Activated T-helper 1 cell treated with anti-CD3 and anti-CD28 coated beads, Interleukin-12 subunit alpha, Interleukin-12 subunit beta, Interleukin-2, Interleukin-4 antibody, amounts not matched to agents 30 ng/mL and 10 ng/mL and 1 ng/mL, durations not matched to agents 14 hours and 24 hours and 36 hours (primary cell): ENCODE measurements at places on chromosomes 4 and X.
A peak's percentile ranks its signal among the peaks of the same experiment; 100 is the strongest.

- DNase-seq, result no peak
Observed at GRCh38 chrX:39214387-39215126, 413.3 kb downstream of the MID1IP1 start.

- no peak for DNase-seq
Observed at GRCh38 chr4:123624959-123625358, 228.4 kb downstream of the SPRY1 start.

- DNase-seq, result no peak
Observed at GRCh38 chr4:175891851-175892250, 79.8 kb upstream of the GPM6A start.

GRCh38 chrX:124211312-124211942 is 121.0 kb upstream of the TEX13D start:
- peak; percentile 3 for DNase-seq

- peak; percentile 74 for DNase-seq
Observed at GRCh38 chr4:7103031-7103606, 35.3 kb upstream of the GRPEL1 start.

DNA sequence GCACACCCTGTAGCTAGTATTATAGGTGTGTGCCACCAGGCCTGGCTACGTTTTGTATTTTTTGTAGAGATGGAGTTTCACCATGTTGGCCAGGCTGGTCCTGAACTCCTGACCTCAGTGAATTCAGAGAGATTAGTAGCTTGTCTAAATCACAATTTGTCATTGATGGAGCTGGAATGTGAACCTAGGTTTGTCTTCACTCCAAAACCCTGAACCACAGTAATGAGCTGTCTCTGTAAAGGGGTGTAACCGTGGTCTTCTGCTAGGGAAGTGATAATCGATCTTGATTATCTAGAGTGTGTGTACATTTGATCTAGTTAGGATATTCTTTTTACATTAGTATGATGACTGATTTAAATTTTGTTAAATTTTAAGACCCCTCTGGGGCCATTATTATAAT is 8.3 kb downstream of the ARHGAP10 start:
- DNase-seq, result no peak

DNA sequence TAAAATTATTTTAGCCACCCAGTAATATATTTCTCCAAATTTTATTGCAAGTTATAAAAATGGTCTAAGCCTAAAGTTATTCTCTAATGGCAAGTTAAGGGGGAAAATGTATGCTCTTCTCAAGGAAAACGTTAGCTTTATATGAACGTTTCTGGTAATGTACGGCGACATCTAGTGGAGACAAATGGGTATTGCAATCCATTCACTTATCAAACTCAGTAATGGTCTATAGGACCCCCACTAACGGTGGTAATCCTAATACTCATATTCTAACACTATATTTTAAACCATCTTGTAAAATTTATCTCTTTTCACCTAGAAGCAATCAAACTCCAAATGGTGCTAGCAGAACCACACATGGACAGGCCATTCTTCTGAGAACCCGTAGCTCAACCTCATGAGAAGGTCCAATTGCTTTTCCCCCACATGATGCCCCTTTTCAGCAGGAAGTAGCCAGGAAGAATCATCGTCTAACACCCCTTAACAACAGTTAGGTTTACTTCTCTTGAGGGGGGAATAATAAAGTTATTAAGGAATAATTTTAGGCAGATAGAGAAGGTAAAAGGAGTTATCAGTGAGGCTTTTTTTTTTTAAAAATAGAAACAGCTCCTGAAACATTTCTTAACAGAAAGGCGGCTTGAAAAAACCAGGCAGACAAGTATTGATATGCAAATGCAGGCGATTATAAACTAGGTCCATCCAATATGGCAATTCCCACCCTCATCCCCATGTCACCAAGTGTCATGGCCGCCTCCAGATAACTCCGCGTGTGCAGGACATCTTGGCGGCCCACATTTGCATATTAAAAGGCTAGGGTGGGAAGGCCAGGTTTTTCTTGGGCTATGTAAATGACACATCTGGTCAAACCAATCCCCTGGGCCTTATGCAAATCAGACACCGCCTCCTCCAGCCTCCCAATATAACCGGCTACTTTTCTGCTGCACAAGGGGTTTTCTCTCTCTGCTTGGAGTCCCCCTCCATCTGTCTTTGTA is 35.0 kb downstream of the NUDT11 start:
- DNase-seq, result no peak

- no peak for DNase-seq
Observed at GRCh38 chrX:130645955-130646583, 244.3 kb downstream of the RBMX2 start.

DNA sequence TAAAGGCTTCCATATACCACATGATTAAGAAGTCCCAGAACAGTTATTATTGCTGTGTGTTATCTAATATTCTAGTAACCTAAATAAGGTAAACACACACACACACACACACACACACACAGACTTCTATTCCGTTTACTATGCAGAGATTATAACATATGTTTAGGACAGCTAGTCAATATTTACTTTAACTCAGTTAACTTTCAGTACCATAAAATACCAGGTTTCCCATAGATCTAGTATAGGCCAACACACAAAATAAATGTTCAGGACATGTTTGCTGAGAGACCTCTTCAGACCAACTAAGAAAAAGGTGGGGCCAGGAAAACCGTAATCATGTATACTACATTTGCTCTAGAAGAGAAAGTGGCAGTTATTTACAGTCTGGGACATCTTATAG is 365.5 kb downstream of the KLHL13 start:
- DNase-seq, result no peak

GRCh38 chr4:83974111-83974780 is 438.3 kb downstream of the GPAT3 start:
- DNase-seq, result no peak

GRCh38 chr4:8336412-8337075 is 67.0 kb downstream of the HTRA3 start:
- no peak for DNase-seq

- DNase-seq, result no peak
Observed at GRCh38 chr4:17763416-17763815, 18.0 kb downstream of the FAM184B start.

DNA sequence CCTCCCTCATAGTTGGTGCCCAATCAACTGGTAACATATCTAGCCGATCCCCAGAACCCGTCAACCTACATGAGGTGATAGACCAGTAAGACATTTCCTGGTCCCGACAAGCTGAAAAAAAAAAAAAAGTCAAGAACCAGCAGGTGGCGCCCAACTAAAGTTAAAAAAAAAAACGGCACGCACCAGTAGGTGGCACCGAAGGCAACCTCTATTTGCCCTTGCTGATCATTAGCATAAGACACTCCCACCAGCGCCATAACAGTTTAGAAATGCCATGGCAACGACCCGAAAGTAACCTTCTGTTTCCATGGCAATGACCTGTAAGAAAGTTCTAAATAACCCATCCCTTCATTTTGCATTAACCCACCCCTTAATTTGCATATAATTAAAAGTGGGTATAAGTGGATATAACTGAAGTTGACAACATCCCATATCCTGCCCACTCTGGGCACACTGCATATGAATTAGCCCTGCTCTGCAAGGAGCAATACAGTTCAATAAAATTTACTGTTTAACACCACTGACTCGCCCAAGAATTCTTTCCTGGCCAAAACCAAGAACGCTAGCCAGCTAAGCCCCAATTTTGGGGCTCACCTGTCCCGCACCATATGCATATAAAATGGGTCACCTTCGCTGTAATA is 83.9 kb upstream of the SPANXB1 start:
- peak; percentile 14 for DNase-seq

DNA sequence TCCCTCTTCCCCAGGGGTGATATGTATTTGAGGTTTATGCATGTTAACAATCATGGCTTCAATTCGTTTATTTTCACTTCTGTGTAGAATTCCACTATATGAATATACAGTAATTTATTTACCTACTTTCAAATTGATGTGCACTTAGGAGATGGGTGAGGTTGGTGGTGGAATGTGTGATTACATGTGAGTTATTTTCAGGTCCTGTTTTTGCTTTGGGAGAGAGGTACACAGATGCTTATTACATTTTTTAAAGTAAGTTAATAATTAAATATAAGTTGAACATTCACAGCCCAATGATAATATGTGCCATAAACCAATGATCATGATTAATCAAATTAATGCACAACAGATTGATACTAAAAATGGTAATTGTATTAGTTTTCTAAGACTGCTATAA is 79.5 kb downstream of the SPRY1 start:
- DNase-seq, result no peak

DNA sequence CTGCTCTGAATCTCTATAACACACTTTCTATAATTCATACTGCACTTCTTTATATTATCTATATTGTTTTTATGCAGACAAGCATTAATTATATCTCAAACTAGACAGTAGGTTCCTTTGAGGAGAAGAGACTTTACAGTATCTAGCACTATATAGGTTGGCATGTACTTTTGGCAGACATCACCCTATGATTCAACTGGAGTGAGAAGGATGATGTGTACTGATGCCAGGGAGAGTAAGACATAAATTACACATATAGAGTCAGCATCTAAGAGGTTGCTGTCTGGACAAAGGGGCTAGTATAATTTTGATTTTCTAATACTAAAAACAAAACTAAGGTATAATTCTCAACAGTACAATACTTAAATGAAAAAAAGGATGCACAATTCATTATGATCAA is 5.1 kb upstream of the RBM41 start:
- DNase-seq, result no peak

DNA sequence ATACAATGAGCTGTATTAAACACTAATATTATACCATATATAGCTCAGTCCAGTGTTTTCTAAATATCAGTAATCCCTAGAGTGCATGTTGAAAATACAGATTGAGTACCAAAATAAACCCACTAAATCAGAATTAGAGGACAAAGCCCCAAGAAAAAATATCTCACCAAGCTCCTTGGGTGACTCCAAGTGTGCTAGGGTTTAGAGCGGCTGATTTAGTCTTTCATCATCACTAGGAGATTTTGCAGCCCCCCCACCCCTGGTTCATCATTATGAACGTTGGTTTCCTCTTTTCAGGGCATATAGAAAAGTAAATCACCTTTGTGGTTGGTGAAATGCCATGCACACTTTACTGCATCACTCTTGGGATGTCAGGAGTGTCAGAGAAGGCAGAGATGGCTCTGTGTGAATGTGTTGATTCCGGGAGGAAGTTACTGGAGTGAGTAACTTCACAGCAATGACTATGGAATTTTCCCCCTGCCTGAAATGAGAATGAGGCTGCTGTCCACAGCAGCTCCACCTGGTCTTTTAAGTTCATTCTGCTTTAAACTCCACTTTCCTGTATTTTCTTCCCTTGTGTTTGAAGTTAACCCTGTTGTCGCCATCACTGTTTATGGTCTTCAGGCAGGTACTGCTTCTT is 25.2 kb upstream of the ANAPC4 start:
- DNase-seq, result no peak

GRCh38 chr4:60562334-60562733 is 637.8 kb upstream of the ADGRL3 start:
- DNase-seq, result no peak

- no peak for DNase-seq
Observed at GRCh38 chr4:74189331-74190043, 31.6 kb downstream of the MTHFD2L start.

DNA sequence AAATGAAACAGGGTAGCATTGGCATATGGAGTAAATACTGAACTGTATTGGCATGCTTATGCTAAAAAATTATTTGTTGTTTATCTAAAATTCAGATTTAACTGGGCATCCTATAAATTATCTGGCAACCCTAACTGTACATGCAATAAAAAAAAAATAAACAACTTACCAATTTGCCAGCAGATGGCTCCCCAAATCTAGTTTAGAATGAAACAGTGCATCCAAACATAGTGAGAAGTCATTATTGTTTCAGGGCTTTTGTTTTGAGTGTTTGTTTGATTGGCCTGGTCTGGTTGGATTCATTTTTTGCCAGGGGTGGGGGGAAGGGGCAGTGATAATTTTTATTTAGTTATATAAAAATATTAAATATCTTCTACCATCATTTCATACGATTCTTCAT is 12.8 kb upstream of the NSUN7 start:
- no peak for DNase-seq

GRCh38 chr4:71338846-71339593 is at the start of gene SLC4A4:
Gene SLC4A4, plus strand, starts transcription at chr4:71339020.
- peak; percentile 2 for DNase-seq

DNA sequence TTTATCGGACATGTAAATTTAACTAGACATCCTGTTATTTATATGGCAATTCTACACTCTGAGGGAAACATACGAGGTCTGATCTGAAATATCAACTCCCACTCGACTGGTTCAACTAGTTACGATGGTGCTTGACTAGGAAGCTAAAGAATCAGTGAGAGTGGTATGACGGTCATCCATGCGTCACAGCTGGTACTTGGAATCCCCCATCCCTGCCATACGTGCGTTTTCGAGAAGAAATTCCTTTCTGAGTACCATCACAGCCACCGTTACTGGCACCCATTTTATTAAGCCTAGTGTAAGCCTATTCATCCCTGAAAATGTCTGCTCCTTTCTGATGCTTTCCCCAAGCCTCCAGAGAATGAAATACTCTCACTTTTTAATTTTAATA is 695 bp upstream of the PIGA start:
- DNase-seq, result peak; percentile 14

DNA sequence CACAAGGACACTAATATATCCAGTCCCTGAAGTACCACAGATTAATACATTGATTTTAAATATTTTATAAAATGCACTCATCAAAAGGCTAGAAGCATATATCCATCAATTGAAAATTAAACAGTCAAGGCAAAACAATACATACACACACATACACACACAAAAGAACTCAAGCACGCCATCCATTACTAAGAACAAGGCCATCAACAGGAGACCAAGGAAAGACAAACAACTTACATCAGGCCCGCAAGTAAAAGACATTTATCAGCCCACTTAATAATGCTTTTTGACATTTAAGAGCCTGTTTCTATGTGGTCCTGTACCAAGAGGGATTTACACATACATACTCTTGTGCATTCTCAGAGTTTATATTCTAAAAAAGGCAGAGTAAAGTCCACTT is 50.0 kb upstream of the ZNF827 start:
- DNase-seq, result no peak

- DNase-seq, result no peak
Observed at GRCh38 chrX:139015627-139016026, 304.1 kb upstream of the FGF13 start.

- no peak for DNase-seq
Observed at GRCh38 chr4:22745234-22745633, 52.5 kb downstream of the GBA3 start.

DNA sequence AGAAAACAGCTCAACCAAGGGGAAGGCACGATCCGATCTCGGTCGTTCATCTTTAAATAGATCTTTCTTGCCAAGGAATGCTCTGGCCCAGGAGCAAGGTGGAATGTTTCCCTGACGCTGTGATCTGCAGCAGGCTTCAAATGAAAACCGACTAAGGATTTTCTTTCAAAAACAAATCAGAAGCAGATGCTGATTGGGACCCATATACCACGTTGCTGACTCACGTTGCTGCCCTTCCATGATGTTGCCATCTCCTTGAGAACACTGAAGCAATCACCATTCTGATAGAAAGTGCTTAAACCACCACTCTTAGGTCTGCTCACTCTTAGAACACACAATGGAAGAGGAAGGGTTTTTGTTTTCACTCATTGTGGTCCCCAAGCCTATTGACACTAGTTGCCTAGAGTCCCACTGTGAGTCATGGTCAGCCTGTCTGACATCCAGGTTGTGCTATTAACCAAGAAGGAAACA is 26.1 kb downstream of the LAMTOR3 start:
- no peak for DNase-seq
